ENCODE measurements at places on chromosomes 13 and 19. TPM values are rescaled to one million over a fixed set of nuclear protein-coding genes. Genes with fewer than 3 reads are reported as not detected.

FFAR3 gene
- not detected for total RNA-seq

FGF22 gene
- not detected for total RNA-seq

GZMM gene
- total RNA-seq: not detected

MBD3L2 gene
- not detected for total RNA-seq

ACP7 gene
- 0.49 TPM for total RNA-seq

PSG6 gene
- not detected for total RNA-seq

LRRC8E gene
- total RNA-seq: 1.6 TPM

GJB2 gene
- total RNA-seq: not detected

ZNF610 gene
- 0.97 TPM for total RNA-seq

ZNF738 gene
- 10.1 TPM for total RNA-seq

CRLF1 gene
- not detected for total RNA-seq

PGLYRP2 gene
- total RNA-seq: not detected

C19orf85 gene
- total RNA-seq: not detected

C19orf73 gene
- total RNA-seq: not detected

F10 gene
- total RNA-seq: not detected

SMAD9 gene
- 4.5 TPM for total RNA-seq

TRAPPC2B gene
- 7.5 TPM for total RNA-seq

CEACAM19 gene
- 13.0 TPM for total RNA-seq

VSTM2B gene
- total RNA-seq: not detected

PODNL1 gene
- total RNA-seq: not detected

VAV1 gene
- total RNA-seq: not detected

CADM4 gene
- 6.7 TPM for total RNA-seq

ATP4A gene
- not detected for total RNA-seq

LRRC63 gene
- total RNA-seq: not detected

ARL11 gene
- 0.23 TPM for total RNA-seq

NLRP7 gene
- not detected for total RNA-seq

PRTN3 gene
- not detected for total RNA-seq

HSD17B14 gene
- total RNA-seq: 21.5 TPM

KIR2DL3 gene
- not detected for total RNA-seq

ANKLE1 gene
- 3.1 TPM for total RNA-seq

SLC10A2 gene
- not detected for total RNA-seq

ADGRE2 gene
- total RNA-seq: not detected

NFIC gene
- total RNA-seq: 133 TPM

OR7C1 gene
- not detected for total RNA-seq

TMEM145 gene
- total RNA-seq: not detected

ZIM2 gene
- total RNA-seq: not detected

SERP2 gene
- total RNA-seq: not detected

CEACAM7 gene
- not detected for total RNA-seq

SRRM5 gene
- total RNA-seq: 0.32 TPM

ZNF556 gene
- total RNA-seq: not detected

LAIR2 gene
- not detected for total RNA-seq

TNFRSF19 gene
- total RNA-seq: 0.29 TPM

C3 gene
- not detected for total RNA-seq

KIR3DL1 gene
- total RNA-seq: not detected

SERPINE3 gene
- not detected for total RNA-seq

ZNF878 gene
- not detected for total RNA-seq

PCSK4 gene
- total RNA-seq: 1.2 TPM

Data from endothelial cell of umbilical vein (primary cell).